ENCODE measurements at places on chromosomes 2 and 18.

GRCh38 chr2:226048611-226049010 lies 649.1 kb downstream of the NYAP2 start:
- DNase-seq, result no peak

GRCh38 chr2:56478027-56478426 lies 294.2 kb downstream of the CCDC85A start:
- DNase-seq, result no peak

DNA sequence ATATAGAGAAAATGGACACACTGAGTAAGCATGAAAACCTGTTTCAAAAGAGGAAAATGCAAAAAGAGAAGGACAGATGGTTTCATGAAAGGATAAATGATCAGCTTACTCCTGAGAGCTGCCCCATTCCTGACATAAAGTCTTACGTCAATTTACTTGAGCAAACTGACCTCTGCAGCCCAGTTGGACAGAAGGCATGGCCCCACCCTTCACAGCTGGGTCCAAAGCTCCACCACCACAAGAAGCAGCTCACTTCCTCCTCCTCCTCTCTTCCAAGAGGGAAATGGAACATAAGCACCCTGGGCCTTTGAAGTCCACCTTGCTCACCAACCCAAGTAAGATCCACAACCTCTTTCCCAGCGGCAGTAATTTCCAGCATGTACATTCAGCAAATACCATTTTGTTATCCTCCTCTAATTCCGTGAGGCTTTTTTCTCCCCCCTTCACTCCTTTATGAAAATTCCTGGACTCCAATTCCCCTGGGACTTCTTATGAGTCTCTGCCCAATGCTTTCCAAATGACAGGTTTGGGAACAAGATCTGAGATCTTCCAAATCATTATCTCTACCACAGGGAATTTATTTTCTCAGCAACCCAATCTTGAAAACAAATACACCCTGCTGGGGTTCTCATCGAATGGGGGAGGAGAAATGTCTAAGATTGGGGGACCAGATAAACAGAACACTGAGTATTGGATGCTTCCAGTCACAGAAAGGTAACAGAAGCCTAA lies 10.1 kb downstream of the COL4A4 start:
- no peak for DNase-seq

- DNase-seq, result no peak
These were observed 911 bp upstream of the PTPRM start for GRCh38 chr18:7566244-7566566.

DNA sequence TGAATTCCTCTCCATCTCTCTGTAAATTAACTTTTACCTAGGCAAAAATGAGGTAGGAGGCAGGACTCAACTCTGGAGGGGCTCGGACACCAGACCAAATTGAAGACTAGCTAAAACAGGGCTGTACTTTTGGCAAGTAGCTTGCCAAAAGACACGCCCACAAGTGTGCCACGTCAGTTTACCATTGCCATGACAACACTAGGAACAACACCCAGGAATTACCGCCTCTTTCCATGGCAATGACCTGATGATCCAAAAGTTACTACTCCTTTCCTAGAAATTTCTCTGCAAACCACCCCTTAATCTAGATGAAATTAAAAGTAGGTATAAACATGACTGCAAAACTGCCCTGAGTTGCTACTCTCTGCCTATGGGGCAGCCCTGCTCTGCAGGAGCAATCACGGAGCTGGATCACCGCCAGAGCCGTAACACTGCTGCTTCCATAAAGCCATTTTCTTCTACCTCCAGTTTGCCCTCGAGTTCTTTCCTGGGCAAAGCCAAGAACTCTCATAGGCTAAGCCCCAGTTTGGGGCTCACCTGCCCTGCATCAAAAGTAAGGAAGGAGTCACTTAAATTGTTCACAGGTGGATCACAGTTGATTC lies 66.0 kb upstream of the FAM136A start:
- no peak for DNase-seq

DNA sequence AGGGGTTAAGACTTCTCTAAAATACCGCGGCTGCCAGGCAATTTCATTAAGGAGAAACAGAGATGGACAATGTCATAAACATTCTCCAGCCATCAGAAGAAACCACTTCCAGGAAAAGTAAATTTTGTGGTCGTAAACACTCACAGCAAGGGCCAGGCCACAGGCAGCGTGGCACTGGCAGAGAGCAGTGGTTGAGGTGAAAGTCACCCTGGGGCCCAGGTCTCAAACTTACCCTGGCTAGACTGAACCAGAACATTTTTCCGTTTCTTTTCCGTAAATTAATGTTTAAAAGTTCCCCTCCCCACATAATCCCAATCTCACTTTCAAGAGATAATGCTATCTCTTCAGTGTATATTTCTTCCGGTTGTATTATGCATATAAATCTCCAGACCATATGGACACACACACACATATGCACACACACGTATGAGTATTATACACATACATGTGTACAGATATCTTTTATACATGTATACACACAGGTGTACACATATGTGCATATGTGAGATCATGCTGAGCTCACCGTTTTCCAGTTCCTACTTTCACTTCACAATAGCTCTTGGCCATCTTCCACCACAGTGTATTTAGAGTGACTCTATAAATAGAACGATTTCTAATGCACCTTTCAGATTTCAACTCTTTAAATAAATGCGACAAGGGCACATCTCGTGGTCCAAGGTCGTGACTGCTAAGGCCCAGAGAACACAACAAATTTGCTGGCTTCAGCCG lies 90.1 kb downstream of the MALT1 start:
- DNase-seq, result no peak

DNA sequence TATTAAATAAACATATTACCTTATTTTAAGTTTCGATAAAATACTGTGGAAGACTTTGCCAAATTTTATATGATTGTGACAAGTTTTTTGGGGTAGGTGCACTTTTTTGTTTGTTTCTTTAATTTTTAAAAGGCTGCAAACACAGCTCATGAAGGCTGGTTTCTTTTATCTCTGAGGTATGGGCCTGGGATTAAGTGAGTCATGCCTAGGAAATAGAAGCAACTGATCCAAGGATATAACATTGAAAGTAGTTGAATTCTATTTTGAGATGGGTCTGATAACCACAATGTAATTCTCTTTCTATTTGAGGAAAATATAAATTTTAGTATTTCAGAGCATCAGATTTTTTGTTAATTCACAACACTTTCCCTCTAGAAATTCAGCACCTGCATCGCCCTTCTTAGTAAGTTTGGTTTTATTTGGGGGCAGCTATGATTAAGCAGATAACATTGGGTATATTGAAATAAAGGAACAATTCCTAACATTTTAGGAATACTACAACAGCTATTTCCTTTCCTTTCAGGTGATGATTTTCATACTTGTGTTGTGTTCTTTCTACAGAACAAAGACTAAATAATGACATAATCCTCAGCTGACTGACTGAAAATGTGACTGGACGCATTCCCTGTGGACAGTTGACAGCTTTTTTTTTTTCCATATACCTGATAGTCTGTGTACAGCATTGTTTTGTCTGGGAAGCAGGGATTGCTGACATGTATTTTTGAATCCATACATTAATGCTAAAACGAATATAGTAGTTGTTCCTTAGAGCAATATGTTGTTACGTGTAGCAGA lies 16.8 kb downstream of the RBM45 start:
- DNase-seq, result no peak

DNA sequence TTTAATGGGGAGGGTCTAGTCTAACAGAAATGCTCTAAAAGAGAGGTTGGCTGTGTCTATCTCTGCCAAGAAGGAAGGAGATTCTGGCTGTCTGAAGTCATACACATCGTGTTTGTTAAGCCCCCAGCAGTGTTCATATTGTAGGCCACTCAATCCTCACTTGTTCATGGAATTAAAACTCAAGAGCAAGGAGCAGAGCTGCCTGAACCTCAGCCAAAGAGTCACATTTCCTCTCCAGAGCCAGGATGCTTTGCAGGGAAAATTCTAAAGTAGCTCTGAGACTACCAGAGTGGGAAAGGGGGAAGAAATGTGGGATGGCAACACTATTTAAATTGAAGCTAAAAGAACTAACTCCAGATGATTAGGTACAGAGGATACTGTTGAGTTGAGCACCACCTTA lies 190.7 kb upstream of the CXCR4 start:
- no peak for DNase-seq

DNA sequence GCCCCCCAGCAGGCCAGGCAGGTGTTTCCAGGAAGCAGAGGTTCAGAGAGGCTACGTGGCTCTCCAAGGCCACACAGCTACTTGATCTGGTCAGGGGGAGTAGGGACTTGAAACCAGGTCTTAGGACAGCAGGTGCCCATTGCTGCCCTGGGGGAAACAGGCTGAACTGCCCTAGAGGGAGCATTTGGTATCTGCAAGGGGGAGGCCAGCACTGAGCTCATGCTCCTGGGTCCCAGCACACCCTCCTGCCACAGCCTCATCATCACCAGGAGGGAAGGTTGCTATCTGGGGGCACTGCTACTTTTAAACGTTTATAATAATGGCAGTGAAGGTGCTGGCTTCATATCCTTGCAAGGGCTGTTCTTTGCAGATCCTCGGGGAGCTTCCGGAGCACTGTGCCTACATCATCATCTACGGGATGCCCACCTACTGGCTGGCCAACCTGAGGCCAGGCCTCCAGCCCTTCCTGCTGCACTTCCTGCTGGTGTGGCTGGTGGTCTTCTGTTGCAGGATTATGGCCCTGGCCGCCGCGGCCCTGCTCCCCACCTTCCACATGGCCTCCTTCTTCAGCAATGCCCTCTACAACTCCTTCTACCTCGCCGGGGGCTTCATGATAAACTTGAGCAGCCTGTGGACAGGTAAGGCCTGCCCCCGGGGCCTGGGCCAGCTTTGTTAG lies 36.1 kb downstream of the ABCG8 start:
- no peak for DNase-seq

DNA sequence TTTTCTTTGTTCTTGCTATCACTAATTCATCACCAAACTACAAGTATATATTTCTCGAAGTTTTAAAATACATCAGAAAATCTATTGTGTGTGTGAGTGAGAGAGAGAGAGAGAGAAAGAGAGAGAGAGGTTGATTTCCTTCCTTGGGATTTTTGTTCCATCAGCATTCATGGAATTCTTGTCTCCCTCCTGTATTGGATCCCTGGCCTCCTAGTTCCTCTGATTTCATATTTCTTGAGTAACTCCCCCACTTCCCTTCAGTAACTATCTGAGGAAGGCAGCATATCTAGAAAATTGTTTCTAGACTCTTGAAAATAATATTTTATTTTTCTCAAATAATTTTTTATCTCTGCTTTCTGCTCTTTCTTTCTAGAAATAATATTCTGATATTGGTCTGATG lies 13.3 kb upstream of the ACTR2 start:
- no peak for DNase-seq

DNA sequence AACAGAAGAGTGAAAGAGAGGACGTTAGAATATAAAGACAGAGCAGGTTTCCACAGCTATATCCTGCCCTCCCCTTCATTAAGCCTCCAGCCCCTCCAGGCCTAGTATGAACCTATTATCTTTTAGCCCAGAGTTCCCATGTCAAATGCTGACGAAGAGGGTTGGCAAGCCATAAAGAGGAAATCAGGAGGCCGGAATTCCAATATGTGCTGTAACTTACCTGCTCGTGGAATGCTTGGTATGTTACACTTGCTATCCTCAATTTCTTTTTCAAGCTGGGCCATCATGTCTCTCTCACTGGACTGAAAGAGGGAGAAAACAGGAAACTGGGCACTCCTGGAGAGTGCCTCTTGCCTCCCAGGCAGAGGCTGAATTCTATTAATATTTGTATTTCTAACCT lies 264.1 kb downstream of the TRIB2 start:
- no peak for DNase-seq

DNA sequence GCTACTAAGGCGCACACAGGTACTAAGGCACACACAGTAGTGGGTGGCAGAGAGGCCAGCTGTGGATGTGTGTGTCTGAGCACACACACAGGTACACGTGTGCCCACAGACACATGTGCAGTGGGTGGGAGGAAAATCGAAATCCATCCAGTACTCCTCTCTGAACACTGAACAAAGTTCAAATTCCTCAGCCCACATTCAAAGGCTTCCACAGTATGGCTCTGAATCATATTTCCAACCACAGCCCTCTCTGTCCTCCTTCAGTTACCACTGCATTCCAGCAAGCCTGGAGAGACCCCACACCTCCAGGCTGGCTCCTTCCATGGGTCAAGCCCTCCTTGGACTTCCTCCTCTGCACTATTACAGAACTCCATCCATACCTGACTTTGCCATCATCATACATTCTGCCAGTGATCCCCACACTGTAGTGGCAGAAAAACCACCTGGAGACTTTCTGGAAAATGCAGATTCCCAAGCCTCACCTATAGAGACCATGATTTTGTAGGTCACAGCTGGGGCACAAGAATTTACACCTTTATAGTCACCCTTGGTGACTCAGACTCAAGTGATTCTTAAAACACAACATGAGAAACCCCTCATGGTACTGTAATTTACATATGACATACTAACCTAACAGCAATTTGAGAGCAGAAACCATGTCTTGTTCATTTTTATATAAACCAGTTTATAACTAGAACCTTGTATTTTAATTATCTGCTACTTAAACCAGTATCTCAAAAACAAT lies 31.4 kb downstream of the EPG5 start:
- no peak for DNase-seq

DNA sequence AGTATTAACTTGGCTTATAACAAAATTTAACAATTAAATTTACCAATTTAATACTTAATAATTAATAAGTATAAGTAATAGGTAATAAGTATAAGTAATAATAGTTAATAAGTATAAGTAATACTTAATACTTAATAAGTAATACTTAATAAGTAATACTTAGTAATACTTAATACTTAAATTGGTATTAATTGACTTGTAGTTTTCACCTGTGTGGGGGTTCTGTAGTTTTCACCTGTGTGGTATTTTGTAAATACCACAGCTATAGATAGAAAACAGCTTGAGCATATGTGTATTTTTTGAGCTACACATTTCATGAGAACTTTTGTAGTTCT lies 55.4 kb downstream of the MAPRE2 start:
- DNase-seq, result no peak

DNA sequence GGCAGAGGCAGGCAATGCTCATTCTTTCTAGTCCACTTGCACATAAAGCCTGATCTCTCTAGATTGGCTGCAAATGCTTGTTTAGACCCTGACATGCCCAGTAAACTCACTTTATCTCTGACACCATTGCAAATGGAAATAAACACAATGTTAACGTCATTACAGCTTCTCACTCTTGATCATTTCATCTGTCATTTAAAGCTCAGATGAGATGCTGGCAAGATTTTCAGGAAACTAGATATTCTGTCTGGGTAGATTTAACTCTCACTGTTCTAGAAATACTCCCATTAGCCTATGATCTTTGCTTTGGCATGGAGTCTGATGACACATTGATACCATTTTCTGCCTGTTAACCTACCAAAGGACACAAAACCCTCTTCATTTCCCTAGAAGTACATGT lies 320.7 kb upstream of the HNRNPA3 start:
- no peak for DNase-seq

- no peak for DNase-seq
These were observed 696.5 kb downstream of the NRXN1 start for GRCh38 chr2:50335433-50335832.

DNA sequence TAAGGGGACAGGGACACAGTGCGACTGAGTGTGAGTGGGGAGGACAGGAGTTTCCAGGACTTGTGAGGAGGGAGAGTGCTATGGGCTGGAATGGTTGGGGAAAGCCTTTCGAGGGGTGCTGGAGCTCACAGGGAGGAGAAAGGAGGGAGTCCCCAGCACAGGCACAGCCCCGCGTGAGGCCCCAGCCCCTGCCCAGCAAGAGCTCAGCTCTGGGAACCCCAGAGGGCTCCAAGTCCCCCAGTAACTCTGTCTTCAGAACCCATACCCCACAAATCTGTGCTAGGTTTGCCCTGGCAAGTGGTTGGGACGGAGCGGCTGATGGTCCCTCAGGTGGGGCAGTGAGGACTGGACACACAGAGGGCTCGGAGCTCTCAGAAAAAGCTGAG lies 75.4 kb downstream of the SFXN5 start:
- no peak for DNase-seq

GRCh38 chr18:21474621-21475020 lies 125.9 kb downstream of the ESCO1 start:
- no peak for DNase-seq

Measured in NCI-H187 treated with DMSO at 0.1 percent for 48 hours (cell line).